ENCODE measurements at places on chromosomes 13 and 19.
A peak's percentile ranks its signal among the peaks of the same experiment; 100 is the strongest.

GRCh38 chr19:58559275-58560006, 1.0 kb upstream of the UBE2M start:
- peak; percentile 87 for DNase-seq

DNA sequence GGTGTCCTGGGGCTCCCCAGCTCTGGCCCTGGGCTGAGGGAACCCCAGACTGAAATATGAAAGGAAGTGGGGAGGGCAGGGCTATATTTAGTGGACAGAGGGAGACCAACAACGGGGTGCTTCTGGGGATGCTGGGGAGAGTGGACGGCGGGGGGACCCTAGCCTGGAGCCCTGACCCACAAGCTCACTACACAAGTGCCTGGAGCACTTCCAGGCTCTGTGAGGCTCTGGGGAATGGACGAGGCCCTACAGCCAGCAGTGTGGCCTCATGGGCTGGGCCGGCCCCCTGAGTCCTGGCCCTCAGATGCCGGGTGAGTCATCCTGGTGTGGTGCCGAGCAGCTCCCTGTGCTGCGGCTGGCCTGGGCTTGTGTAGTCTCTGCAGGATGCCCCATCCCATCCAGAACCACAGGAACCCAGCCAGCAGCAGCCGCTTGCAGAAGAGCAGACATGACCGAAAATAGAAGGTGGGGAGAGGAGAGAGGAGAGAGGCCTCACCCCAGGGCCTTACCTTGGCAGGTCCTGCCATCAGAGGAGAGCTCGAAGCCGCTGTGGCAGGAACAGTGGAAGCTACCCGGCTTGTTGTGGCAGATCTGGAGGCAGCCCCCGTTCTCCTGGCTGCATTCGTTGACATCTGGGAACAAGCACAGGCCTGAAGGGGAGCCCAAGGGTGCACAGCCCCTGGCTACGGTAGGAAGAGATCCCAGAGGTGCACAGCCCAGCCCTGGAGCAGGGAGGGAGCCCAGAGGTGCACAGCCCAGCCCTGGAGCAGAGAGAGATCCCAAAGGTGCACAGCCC, 26.1 kb downstream of the GAS6 start:
- peak; percentile 26 for DNase-seq

DNA sequence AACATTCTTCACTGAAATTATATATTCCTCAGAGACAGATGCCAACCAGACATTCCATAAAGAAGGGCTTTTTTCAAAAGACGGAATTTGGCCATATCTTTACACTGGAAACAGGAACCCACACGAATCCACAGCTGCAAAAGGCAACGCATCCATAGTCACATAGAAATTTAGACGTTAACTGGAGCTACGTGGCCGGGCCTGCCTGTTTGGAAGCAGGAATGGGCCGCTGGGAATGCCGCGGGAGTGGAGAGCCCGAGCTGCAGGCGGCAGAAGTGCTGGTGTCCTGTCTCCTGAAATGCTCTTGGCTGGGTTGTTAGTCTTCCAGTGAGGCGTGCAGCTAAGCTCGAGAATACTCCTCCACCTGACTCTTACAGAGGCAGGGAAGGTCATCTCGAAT, 122.2 kb downstream of the KL start:
- DNase-seq = no peak

- no peak for DNase-seq
These were observed 39.7 kb upstream of the RNF113B start for GRCh38 chr13:98216711-98217285.

DNA sequence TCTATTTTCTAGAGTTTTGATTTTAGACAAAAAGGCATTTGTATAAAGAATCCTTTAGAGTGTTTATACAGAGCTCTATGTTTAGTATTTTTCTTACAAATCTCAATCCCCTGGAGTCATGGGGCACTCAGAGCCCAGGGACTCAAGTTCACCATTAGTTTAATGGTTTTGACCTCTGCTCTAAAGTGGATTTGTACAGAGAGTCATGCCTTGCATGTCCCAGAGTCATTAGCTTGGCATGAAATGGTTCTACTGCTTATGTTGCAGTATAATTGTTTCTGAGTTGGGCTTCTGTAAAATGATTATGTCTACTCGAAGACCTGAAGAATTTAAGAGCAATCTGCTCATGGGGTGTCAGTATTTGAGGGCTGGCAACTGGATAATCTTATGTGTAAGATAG, 406.2 kb downstream of the DLEU7 start:
- DNase-seq = no peak

DNA sequence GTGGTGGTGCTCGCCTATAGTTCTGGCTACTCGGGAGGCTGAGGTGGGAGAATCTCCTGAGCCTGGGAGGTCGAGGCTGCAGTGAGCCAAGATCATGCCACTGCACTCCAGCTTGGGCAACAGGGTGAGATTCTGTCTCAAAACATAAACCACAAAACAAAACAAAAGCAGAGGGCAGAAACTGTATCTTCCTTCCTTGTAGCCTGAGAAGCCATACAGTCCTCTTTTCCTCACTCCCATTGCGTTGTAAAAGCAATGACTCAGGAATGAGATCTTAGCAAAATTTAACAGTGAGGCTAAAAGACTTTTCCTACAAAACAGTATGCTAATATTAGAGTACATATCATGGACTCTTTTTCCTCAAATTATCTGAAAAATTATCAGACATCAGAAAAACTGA, 130.9 kb downstream of the SHISA2 start:
- no peak for DNase-seq

GRCh38 chr13:81551036-81551435, 1210.1 kb upstream of the SPRY2 start:
- DNase-seq = no peak

GRCh38 chr19:6429419-6430221, 3.9 kb downstream of the SLC25A41 start:
- DNase-seq = no peak

GRCh38 chr13:33279414-33280278, 5.9 kb downstream of the STARD13 start:
- peak; percentile 4 for DNase-seq

DNA sequence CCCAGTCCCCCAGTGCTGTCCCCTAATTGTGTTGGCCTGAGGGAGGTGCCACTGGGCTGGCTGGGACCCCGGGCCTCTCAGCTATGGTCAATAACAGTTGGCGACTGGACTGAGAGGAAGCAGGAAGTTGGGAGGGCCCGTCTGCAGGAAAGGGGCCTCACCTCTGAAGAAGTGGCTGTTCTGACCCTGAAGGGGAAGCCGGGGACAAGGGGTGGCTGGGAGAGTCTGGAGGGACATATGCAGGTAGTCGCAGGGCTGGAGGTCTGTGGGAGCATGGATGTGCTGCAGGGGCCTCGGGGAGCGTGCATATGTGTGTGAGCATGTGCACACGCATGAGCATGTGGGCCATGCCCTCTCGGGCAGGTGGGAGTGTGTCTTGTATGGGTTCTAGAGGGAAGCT, 5.9 kb downstream of the PKN1 start:
- no peak for DNase-seq

GRCh38 chr13:33487575-33488243, 202.2 kb upstream of the STARD13 start:
- DNase-seq = peak; percentile 60

- DNase-seq = no peak
These were observed 27.0 kb downstream of the TEX29 start for GRCh38 chr13:111347438-111347837.

DNA sequence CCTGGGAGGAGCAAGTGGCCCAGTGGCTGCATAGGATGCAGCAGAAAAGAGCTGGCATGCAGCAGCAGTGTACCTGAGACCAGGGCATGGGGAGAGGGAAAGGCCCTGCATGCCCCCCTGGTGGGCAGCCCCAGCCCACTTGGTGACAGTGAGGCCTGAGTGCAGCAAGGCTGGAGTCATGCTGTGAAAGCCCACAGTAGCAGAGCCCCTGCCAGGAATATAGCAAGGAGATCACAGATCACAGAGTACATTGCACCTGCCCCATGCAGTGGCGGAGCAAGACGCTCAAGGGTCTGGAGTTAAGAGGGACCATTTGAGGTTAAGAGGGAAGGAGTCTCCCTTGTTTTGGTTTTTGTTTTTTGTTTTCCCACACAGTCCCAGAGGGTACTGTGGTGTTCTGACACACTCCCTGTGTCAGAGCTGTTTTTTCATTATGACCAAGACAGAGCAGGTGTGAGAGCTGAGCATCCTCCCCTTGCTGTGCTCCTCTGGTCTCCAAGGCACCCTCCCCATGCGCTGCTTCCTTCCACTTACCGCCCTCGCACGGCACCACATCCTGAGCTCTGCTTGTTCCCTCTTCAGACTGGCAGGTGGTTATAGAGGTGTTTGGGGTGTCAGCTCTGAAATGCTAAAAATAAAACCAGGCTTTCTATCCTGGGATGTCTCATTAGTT, 85.0 kb upstream of the UBL3 start:
- no peak for DNase-seq

- DNase-seq = peak; percentile 35
These were observed 579 bp downstream of the CPT1C start for GRCh38 chr19:49691243-49692146.

- no peak for DNase-seq
These were observed 20.0 kb upstream of the SPACA7 start for GRCh38 chr13:112356190-112356589.

GRCh38 chr19:36152352-36153091, at the start of gene COX7A1:
Gene COX7A1, minus strand, starts transcription at chr19:36152447. Its CDS starts 40 bp downstream, at chr19:36152407.
- no peak for DNase-seq

- no peak for DNase-seq
These were observed 376.9 kb upstream of the SPRY2 start for GRCh38 chr13:80717776-80718175.

DNA sequence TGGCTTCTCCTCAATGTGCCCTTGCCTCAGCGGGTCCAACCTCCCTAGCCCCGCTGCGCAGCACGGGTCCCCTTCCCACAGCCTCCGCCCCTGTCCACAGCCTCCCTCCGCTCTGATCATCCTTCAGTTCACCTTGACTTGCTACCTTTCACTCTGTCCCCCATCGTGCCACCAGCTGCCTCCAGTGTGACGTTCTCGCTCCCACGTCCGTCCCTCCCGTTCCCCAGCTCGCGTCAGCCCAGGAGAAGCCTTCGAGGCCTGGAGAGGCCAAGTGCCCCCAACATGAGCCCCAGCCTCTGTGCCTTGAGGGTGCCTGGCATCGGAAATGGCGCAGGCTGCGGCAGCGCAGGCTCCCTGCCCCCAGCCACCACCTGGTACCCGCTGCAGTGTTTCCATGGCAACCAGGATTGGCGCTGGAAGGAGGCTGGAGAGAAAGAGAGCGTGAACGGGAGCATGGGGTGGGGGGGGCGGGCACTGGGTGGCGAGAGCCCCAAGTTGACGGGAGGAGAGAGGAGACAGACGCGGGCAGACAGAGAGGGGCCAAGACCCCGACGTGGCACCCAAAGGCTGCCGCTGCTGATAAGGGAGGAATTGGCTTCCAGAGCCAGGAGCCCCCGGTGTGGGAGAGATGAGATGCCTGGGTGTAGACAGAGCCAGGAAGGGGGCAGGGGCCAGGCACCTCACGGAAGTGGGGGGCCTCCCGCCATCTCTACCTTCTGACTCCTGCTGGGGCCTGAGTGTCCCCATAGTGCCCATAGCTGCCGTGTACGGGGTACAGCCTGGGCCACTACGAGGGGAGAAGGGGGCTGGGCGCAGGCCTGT, 844 bp upstream of the ASPDH start:
- no peak for DNase-seq

GRCh38 chr19:41888926-41889325, 5.9 kb downstream of the ARHGEF1 start:
- no peak for DNase-seq

DNA sequence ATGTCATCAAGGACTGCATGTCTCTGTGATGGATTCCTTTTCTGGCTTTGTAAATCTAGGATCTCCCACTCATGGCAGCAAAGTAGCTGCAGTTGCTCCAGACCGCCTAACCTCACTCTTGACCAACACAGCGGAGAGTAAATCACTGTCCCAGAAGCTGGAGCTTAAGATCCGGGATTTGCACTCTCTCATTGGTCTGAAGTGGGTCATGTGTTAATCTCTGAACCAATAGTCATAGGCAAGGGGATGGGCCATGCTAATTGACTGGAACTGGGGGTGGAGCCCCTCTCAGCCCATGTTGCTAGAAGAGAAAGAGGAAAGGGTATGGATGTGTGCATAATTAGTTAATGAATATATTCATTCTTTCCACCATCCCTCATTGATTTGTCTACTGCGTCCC, 34.0 kb downstream of the VAV1 start:
- peak; percentile 36 for DNase-seq

DNA sequence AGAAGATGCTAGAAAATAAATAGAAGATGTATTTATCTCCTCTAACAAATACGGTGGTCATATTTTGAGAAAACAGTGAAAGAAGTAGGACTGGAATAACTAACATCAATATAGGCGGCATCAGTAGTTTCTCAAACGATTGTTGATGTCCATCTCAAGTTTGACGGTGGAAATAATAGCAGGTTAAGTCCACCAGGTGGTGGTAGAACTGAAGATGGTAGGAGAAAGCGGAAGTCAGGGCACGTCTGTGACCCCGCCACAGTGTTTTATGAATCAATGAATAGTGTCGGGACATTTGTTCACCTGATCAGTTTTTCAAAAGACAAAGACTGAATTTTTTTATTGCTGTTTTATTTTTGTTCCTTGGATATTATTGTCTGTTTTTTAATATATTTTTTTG, 706.4 kb upstream of the SLC10A2 start:
- DNase-seq = no peak

DNA sequence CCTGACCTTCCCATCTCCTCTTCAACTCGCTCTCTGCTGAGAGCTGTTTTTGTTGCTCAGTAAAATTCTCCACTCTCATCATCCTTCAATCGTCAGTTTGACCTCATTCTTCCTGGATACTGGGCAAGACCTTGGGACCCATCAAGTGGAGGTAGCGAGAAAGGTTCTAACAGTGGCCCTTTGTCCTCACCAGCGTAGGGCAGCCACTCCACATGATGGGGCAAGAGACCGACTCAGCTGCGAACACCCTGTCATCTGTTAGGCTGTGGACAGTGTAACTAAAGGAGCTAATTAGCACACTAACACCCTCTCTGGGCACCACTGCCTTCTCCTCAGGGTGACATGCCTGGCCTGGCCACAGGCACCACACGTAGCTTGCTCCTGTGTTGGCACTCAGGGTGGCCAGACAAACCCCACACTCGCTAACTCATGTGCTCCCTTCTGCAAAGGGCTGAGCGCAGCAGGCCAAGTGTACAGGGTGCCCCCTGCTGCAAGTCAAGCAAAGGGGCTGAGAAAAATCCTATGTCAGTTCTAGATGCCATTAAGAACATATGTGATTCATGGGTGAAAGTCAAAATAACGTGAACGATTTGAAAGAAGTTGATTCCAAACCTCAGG, 1216.0 kb downstream of the SLITRK5 start:
- no peak for DNase-seq

DNA sequence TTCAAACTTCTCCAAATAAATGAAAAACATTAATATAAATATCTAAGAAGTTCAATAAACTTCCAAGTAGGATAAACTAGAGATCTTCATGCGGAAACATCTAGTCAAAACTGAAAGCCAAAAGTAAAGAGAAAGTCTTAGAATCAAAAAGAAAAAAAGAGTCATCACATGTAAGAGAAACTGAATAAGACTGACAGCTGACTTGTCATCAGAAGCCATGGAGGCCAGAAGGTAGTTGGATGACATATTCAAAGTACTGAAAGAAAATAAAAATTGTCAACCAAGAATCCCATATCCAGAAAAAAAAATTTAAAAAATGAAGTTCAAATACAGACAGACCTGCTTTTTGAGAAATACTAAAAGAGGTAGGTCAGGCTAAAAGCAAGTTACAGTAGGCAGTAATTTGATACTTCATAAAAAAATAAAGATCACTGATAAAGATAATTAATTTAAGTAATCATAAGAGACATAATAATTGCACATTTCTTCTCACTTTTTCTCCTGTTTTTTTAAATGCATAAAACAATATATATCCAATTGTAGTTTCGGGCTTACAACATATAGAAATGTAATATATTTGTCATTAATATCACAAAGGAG, 327.6 kb upstream of the PCDH9 start:
- DNase-seq = no peak

- peak; percentile 46 for DNase-seq
These were observed 1.6 kb upstream of the PPP1R12C start for GRCh38 chr19:55119053-55119452.

GRCh38 chr19:34598217-34599155, 78.5 kb downstream of the SCGB2B2 start:
- no peak for DNase-seq
